ENCODE measurements at places on chromosomes 7 and 10.

- no peak for DNase-seq
Observed at GRCh38 chr10:132616996-132617736, 79.6 kb downstream of the INPP5A start.

DNA sequence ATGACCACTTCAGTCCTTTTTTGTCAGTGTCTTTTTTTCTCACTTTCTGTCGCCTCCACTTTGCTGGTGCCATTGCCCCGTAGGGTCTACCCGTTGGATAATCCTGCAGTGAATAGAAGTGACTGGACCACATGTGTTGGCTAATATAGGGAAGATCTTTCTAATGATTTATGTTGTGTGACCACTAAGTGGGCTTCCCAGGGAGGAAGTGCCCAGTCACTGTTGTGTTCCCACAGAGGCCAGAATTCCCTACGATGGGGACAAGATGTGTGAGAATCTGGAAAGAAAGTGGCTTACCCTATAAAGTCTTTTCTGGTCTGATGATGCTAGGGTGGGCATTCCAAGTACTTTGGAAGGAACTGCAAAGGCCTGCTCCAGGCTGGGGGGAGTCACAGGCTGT, 28.4 kb upstream of the SMC3 start:
- DNase-seq = no peak

- DNase-seq = no peak
Observed at GRCh38 chr7:2878306-2878705, 34.2 kb upstream of the GNA12 start.

GRCh38 chr10:123567984-123568739, 98.0 kb upstream of the GPR26 start:
- DNase-seq = no peak

- no peak for DNase-seq
Observed at GRCh38 chr7:111942450-111943081, 263.6 kb downstream of the DOCK4 start.

GRCh38 chr7:151775547-151776443, 101.1 kb downstream of the PRKAG2 start:
- DNase-seq = no peak
